SK-MEL-5 (cell line): ENCODE measurements at places on chromosomes 11 and 22.

DNA sequence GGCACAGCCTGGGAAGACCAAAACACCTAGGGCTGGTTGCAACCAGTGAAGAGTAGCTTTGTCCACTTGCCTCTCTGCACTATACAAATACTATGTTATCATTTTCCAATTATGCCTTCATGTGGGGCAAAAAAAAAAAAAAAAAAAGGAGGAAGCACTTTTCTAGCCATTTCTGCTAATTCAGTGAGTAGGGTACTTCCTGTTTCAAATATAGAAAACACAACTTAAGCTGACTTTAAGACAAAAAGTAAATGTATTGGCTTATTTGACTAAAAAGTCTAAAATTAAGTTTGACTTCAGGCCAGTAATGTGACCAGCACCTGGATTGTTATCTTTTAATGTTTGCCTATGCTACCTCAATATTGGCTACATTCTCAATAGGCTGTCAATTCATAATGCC is 15.3 kb downstream of the CCDC73 start:
- no peak for DNase-seq

DNA sequence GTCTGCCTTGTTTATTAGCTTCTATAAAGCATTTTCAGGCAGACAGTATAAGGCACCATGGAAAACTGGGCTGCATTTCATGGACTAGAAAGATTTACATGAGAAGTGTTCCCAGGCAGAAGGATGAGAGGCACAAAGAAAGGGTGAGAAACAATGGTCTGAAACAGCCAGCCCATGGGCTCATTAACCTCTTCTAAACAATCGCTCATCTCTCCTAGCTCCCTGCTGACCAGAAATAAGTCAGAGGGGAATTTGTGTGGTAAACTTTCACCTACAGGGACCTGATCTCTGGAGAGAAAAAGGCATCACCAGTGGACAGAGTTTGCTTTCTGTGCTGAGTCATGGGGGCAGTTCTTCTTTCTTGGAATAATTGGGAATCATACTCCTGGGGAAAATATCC is 51.8 kb upstream of the KIRREL3 start:
- DNase-seq, result no peak

DNA sequence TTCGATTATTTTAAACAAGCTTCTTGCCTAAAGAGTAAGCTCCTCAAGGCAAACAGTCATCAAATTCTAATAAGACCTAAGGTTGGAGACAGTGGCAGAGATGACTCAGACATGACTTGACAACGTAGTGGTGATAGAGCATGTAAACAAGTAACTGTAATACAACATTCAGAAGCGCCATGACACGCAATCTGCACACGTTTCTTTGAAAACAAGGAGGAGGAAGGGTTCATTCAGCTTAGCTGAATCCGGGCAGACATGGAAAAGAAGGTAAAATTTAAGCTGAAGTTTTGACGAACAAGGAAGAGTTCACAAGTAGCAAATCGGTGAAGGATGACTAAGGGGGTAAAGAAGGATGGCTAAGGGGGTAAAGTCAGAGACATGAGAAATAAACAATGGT is 152.4 kb upstream of the ZC3H12C start:
- no peak for DNase-seq

GRCh38 chr22:39478441-39478850 is 21.6 kb downstream of the MGAT3 start:
- DNase-seq, result no peak

GRCh38 chr11:116980136-116980793 is 118.0 kb downstream of the SIK3 start:
- no peak for DNase-seq

- no peak for DNase-seq
These were observed 4.1 kb downstream of the MARK2 start for GRCh38 chr11:63843041-63843440.

DNA sequence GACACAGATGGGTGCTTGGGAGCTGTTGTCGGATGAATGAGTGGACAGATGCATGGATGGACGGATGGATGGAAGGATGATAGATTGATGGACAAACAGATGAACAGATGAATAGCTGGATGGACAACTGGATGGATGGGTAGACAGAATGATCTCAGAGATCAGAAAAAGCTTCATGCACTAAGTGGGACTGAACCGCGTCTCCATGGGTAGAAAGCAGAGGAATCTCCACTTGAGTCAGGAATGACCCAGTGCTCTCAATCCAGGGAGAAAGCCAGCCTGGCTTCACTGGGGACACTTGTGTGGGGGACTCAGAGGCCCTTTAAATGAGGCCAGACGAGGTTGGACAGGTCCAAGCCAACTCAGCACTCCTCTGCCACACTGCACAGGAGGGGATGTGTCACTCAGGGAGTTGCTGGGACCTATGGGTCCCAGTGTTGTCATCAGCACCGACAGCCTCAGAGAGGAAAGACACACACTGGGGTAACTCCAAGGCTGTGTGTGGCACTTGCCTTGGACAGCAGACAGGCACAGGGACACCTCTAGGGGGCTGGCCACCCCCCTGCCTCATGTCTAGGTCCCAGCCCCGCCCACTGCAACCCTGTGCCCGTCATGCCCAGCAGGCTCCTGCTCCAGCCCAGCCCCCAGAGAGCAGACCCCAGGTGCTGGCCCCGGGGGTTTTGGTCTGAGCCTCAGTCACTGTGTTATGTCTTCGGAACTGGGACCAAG is 5.6 kb downstream of the IGLL5 start:
- DNase-seq, result no peak

DNA sequence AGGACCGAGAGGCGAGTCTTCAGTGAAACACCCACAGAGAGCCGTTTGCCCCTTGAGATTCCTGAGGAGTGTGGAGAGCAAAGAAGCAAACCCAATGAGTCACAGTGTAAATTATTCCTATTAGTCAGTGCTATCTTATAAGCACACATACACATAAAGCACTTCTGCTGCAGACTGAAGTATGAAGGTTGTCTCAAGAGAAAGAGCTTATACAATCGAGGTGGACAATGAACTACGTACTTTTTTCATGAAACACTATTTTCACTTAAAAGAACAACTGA is 37.3 kb downstream of the GALNT18 start:
- DNase-seq, result no peak

- DNase-seq, result no peak
These were observed 7.1 kb downstream of the RRP8 start for GRCh38 chr11:6596239-6596877.

GRCh38 chr11:100890789-100891188 is 203.7 kb downstream of the ARHGAP42 start:
- DNase-seq, result no peak

DNA sequence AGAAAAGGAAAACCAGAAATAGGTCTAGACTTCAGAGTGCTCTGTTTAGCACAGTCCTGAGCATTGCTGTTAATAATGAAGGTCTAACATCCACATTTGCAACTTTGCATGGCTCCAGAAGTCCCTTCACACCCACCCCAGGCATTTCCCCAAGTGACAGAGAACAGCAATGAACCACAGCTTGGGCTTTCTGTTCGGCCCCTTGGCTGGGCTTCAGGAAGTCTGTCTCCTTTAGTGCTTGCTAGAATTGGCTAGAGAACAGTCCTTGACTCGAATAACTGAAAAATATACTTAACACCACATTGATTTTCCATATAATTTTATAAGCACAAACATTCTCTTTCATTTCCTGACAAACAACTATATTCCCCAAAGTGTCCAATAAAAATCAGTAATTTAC is 29.3 kb upstream of the TENM4 start:
- DNase-seq, result no peak
